ENCODE measurements at places on chromosomes 6 and 20. TPM values are rescaled to one million over a fixed set of nuclear protein-coding genes. Genes with fewer than 3 reads are reported as not detected.
A peak's percentile ranks its signal among the peaks of the same experiment; 100 is the strongest.

- no peak overlapping the region for H3K27ac ChIP-seq
- H3K27me3 ChIP-seq, result no peaks in the 10 kb centered on the region
- H3K4me1 ChIP-seq, result no peaks in the 10 kb centered on the region
- no peak overlapping the region for H3K4me3 ChIP-seq
- no peak for DNase-seq
- no peaks in the 10 kb centered on the region for H3K36me3 ChIP-seq
Measured at GRCh38 chr6:154093231-154094044, 54.4 kb downstream of the OPRM1 start.

GRCh38 chr6:150491131-150491810 lies 108.4 kb upstream of the PLEKHG1 start:
- no peaks in the 10 kb centered on the region for H3K27me3 ChIP-seq
- no peaks in the 10 kb centered on the region for H3K36me3 ChIP-seq
- H3K4me1 ChIP-seq, result no peaks in the 10 kb centered on the region
- no peak overlapping the region for H3K4me3 ChIP-seq
- H3K27ac ChIP-seq, result no peak overlapping the region
- peak; percentile 10 for DNase-seq

- no peak overlapping the region for H3K27ac ChIP-seq
- H3K4me3 ChIP-seq, result no peak overlapping the region
- no peak for DNase-seq
- H3K4me1 ChIP-seq, result peaks cover 15% of the 10 kb centered on the region
- H3K27me3 ChIP-seq, result no peaks in the 10 kb centered on the region
Measured at GRCh38 chr6:158558415-158559306, 1.2 kb upstream of the TMEM181 start.

- H3K4me3 ChIP-seq, result no peak overlapping the region
- H3K27ac ChIP-seq, result no peak overlapping the region
- H3K36me3 ChIP-seq, result no peaks in the 10 kb centered on the region
- H3K27me3 ChIP-seq, result no peaks in the 10 kb centered on the region
Measured at GRCh38 chr20:39944861-39945260, 744.2 kb downstream of the MAFB start.

DNA sequence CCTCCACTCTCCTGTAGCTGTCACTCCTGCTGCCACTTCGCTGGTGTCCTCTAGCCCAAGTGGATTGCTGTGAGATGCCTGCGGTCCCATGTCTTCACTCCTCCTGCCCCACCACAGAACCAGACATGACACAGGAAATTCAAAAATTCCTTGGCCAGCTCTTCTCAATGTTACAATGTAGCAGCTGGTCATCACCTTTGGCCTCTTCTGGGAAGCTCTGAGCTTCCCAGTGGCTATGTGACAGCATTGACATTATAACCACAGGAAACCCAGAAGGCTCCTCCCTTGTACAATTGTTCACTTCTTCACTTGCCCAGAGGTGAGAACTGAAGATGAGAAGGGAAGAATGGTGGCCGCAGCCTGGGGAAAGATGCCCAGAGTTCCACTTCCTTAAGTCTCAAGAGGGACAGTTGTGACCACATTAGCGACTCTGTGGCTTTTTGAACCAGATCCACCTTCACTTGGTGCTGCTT lies 76.1 kb upstream of the NAA20 start:
- no peak overlapping the region for H3K27ac ChIP-seq
- no peaks in the 10 kb centered on the region for H3K27me3 ChIP-seq
- no peak for DNase-seq
- no peak overlapping the region for H3K4me3 ChIP-seq
- H3K36me3 ChIP-seq, result no peaks in the 10 kb centered on the region
- peaks cover 24% of the 10 kb centered on the region for H3K4me1 ChIP-seq

GRCh38 chr20:4412216-4412615 lies 309.5 kb upstream of the PRND start:
- H3K27ac ChIP-seq, result no peak overlapping the region
- no peak overlapping the region for H3K4me3 ChIP-seq
- no peaks in the 10 kb centered on the region for H3K27me3 ChIP-seq
- H3K4me1 ChIP-seq, result no peaks in the 10 kb centered on the region
- no peak for DNase-seq
- no peaks in the 10 kb centered on the region for H3K36me3 ChIP-seq

Gene BHLHE23
- not detected for total RNA-seq

DNA sequence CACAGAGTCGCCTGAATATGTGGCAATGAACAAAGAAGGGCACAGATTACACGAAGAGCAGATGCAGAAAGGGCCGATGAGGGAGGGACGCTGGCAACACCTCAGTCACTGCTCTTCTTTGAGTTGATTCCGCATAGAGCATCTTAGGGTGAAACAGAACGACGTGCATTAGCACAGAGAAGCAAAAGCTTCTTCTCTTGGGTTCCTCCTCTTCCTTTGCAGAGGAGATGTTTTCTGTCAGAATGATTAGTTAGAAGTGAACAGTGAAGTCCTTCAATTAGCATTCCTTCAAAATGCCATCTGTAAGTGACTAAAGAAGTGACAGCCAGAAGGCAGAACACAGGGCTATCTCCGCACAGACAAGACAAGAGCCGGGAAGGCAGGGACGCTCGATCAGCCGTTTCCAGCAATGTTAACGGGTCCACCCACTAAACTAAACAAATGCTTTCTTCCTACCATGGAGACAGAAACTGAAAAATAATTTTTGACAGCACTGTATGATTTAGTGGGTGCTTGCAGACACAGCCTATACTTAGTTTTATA lies 219.8 kb upstream of the AGPAT4 start:
- H3K36me3 ChIP-seq, result no peaks in the 10 kb centered on the region
- no peak overlapping the region for H3K27ac ChIP-seq
- H3K27me3 ChIP-seq, result no peaks in the 10 kb centered on the region

DNA sequence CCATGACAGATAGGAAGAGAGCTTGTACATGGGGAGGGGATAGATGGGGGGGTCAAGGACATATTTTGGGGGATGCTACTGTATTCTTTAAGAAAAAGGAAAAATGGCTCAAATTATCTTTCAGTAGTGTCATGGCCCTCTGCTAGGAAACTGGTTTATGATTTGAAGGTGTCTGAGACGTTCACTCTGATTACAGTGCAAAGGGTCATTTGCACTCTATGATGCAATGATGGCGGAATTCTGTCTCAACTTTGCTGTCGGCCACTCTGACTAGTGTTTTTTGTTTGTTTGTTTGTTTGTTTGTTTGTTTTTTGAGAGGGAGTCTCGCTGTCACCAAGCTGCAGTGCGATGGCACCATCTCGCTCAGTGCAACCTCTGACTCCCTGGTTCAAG lies 180.0 kb downstream of the SOX4 start:
- H3K27me3 ChIP-seq, result no peaks in the 10 kb centered on the region
- DNase-seq, result no peak
- no peak overlapping the region for H3K27ac ChIP-seq

DNA sequence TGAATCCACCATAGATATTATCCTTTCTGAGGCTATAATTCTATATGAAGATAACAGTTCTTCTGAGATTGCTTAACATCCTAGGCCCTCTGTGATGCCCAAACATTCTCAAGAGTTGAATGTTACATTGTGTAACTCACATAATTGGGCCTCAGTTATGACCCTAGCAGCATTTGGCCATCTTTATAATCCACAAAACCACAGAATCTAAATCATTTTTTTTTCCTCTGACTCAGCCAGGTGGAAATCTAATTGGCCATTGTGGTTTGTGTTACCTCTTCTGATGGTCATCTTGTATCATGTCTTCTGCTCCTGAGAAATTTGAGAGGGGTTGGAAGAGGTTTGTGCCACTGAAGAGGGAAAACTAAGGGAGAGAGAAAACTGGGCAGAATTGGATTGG lies 99.5 kb downstream of the LINC00237 start:
- no peak for DNase-seq
- no peaks in the 10 kb centered on the region for H3K27me3 ChIP-seq
- H3K4me3 ChIP-seq, result no peak overlapping the region
- no peaks in the 10 kb centered on the region for H3K36me3 ChIP-seq
- H3K27ac ChIP-seq, result no peak overlapping the region

DNA sequence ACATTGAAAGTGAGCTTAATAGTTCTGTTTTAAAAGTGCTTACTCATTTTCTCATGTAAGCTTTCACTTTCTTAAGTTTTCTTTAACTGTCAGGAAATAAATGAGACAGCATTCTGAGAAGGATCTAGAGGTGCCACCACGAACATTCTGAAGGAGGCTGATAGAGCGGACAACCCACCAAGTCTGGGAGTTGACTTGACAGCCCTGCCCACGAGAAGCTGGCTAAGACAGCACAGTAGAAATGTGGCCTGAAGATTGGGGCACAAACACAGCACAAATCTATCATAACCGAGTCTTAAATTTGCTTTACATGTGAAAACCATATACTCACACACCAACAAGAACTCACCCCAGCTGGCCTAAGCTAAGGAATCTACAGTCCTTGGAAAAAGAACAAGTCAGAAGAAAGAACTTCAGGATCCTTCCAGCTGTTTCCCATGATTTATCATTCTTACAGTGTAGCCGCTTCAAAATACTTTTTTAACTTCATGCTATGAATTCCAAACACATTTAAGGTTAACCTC lies 144.2 kb upstream of the TNFAIP3 start:
- no peaks in the 10 kb centered on the region for H3K4me1 ChIP-seq
- no peaks in the 10 kb centered on the region for H3K36me3 ChIP-seq
- H3K27ac ChIP-seq, result no peak overlapping the region
- no peak overlapping the region for H3K4me3 ChIP-seq
- DNase-seq, result no peak

Gene HCK
- 48.6 TPM for total RNA-seq

DNA sequence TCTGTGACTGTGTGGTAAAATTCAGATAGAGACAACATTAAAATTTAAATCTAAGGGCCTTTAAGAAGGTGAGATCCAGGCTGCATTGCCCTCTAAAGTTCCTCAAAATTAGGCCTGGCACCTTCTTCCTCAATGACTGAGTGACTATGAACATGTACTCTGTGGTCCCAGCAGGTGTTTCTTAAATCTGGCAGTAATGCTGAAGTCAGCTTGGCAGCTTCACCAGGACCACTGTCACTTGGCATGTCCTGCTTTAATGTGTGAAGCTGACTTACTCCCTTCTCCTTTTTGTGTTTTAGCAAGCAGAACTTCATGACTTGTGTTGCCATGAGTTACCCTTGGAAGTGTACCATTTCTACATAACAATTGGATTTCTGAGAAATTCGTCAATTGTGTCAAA lies 141.7 kb downstream of the NKAIN2 start:
- H3K27me3 ChIP-seq, result no peaks in the 10 kb centered on the region
- DNase-seq, result no peak
- no peak overlapping the region for H3K4me3 ChIP-seq
- no peak overlapping the region for H3K27ac ChIP-seq

DNA sequence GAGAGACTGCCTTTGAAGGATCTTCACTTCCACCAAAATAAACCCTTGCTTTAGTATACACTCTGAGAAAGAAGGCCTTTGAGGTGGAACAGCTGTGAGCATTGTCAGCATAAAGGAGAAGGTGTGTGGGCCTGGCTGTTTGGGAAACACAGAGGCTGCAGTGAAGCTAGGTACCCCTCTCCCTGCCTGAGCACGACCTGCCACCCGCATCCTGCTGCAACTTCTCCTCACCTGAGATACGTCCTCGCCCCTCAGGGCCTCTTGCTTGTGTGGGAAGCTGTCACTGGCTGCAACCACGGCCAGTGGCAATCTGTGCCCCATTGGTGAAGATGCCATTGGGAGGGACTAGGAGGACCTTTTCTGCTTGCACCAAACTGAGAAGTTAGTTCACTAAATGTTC lies 307.9 kb downstream of the KIF16B start:
- no peaks in the 10 kb centered on the region for H3K4me1 ChIP-seq
- no peak for DNase-seq
- no peak overlapping the region for H3K27ac ChIP-seq
- H3K4me3 ChIP-seq, result no peak overlapping the region

DNA sequence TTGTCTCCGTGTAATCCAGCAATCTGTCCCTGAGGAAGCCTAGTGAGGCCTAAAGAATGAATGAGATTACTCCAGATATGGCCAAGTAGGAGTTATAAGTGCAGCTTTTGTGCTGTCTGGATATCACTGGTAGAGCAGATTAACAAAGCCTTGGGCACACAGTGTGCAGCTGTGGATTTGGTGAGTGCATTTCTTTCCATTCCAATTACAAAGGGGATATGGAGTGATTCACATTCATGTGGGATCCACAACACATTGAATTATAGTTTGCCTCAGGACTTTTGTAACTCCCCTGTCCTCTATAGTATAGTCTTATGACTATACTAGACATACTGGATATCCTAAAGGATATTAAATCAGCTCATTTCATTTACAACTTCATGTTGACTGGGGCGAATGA lies 47.1 kb downstream of the HLA-F start:
- H3K27ac ChIP-seq, result no peak overlapping the region
- no peaks in the 10 kb centered on the region for H3K36me3 ChIP-seq
- DNase-seq, result no peak
- no peaks in the 10 kb centered on the region for H3K27me3 ChIP-seq
- H3K4me1 ChIP-seq, result no peaks in the 10 kb centered on the region

DNA sequence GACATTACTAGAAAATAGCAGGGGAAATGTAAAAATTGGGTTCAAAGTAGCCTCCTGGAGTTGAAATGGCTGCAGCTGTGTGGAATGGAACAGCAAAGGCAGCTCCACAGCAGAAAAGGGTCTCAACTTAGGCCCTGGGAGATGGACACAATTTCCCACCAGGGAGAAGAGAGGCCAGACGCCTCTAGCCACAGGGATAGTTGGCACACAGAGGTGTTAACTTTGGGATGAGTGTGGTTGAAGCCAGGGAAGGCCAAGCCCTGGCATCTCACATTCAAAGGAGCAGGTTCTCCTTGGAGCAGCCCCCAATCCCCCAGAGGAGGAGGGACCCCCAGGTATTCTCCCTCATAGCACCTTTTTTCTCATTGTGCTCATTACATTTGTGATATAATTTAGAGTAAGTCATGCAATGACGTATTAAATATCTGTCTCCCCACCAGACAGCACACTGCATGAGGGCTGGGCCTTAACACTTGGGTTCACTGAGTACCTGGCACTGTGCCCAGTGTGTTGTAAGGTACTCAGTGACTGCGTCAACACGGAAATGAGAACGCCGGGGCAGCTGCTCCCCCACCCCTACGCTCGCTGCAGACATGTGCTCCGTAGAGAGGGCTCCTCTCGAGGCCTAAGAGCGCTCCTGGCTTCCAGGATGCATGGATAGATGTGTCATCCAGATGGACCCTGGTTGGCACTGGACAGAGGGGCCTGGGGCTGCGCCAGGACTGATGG lies 76.0 kb upstream of the CD93 start:
- no peaks in the 10 kb centered on the region for H3K27me3 ChIP-seq
- no peaks in the 10 kb centered on the region for H3K36me3 ChIP-seq
- DNase-seq, result no peak
